ENCODE measurements at places on chromosomes 6 and 20. TPM values are rescaled to one million over a fixed set of nuclear protein-coding genes. Genes with fewer than 3 reads are reported as not detected.

GRCh38 chr6:7684843-7685242 lies 41.1 kb upstream of the BMP6 start:
- H3K27ac ChIP-seq: no peak overlapping the region
- DNase-seq: no peak
- H3K36me3 ChIP-seq: no peaks in the 10 kb centered on the region
- peaks cover 30% of the 10 kb centered on the region for H3K27me3 ChIP-seq

Gene SEL1L2
- not detected for polyA plus RNA-seq

DNA sequence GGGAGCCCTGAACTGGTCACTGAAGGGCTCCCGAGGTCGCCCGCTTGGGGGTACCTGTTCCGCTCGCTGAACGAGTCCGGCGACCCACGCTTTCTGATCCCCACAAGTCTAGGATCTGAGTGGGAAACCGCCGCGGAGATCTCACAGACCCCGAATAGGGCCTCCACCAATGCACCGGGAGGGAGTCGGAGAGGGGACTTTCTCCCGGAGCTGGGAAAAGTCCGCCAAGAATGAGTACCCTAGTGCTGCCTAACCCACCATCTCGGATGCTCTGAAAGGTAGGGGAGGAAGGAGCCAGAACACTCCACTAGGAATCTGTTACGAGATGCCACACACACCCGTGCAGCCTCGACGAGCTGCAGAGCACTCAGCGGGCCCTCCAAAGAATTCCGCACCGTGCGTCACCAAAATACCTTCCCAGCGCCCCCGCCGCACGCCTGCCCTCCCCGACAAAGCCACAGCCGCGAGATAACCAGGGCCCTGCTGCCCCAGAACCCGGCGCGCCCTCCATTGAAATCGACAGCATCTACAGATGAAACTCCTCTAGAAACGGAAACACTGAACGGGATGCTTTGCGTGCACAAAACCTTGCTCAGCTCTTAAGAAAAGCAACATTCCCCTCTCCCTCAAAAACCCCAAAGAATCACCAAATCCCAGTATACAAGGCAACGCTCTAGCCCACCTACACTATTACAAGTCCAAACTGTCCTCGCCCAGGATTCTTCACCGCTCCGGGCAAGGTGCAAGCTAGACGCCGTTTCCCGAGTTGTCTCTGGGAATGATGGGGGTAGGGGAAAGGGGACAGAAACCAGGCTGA lies 686 bp downstream of the COL12A1 start:
- H3K27ac ChIP-seq: peak overlapping the region; percentile 12
- peak overlapping the region; percentile 76 for H3K4me3 ChIP-seq
- no peaks in the 10 kb centered on the region for H3K36me3 ChIP-seq
- DNase-seq: peak; percentile 46
- H3K27me3 ChIP-seq: peaks cover 9% of the 10 kb centered on the region

GRCh38 chr20:48339190-48339985 lies 488.4 kb downstream of the PREX1 start:
- H3K27me3 ChIP-seq: peaks cover 3% of the 10 kb centered on the region
- H3K4me3 ChIP-seq: no peak overlapping the region

GRCh38 chr6:83252719-83253118 lies 59.6 kb downstream of the RWDD2A start:
- H3K4me1 ChIP-seq: no peaks in the 10 kb centered on the region
- H3K36me3 ChIP-seq: no peaks in the 10 kb centered on the region
- peak; percentile 16 for DNase-seq
- H3K4me3 ChIP-seq: no peak overlapping the region
- H3K27me3 ChIP-seq: no peaks in the 10 kb centered on the region
- no peak overlapping the region for H3K27ac ChIP-seq

DNA sequence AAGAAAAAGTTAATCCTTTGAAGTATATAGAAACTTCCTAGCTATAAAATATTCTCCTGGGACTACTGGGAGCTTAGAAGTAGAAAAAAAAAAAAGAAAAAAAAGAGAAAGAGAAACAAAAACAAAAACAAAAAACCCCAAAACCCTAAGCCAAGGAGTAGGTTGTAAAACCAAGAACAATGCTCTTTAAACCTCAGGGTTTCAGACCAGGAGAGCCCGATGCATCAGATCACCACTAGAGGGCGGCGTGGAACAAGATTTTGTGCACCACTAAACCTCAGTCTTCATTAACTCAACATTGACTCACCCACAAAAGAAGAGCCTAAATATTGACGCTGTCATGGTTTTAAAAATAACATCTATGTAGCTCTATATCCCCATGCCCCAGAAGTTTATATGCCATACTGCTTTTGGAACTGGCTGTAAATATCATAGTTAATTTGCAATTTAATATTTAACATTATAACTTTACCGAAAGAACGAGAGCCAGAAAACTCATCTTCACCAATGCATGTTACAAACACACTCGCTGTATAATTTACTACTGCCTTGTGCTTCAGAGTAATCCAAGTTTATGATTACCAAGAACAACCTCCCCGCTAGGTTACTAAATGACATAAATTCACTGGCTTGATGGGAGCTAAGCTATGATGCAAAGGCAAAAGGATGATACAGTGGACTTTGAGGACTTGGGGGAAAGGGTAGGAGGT lies 19.2 kb downstream of the MCUR1 start:
- H3K4me1 ChIP-seq: peaks cover 10% of the 10 kb centered on the region
- H3K36me3 ChIP-seq: no peaks in the 10 kb centered on the region
- peak; percentile 75 for DNase-seq
- H3K27ac ChIP-seq: peak overlapping the region; percentile 38
- no peak overlapping the region for H3K4me3 ChIP-seq
- H3K27me3 ChIP-seq: no peaks in the 10 kb centered on the region

All from endothelial cell of umbilical vein (primary cell).